ENCODE measurements at places on chromosomes 2 and 18.

DNA sequence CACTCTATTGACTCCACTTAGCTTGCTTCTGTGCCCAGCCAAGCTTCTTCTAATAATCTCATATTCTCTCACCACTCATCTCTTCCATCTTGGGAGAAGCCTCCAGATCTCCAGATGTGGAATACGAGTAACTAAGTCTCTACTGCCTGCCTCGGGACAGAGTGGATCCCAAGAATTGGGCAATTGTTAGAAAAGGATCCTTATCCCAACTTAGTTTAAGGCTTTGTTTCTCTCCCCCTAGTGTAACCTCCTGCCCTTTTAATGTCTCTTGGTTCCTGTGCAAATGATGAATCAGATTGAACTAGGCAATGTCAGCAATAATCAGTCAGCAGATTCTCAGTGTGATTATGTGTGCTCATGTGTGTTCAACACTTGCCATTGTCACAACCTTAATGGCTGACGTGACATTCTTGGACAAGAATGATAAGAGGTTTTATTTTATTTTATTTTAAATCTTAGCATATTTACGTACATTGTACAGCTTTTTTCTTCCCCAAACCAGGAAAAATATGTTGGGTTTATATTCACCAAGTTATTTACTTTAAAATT, 59.7 kb downstream of the MYO3B start:
- no peak for DNase-seq

DNA sequence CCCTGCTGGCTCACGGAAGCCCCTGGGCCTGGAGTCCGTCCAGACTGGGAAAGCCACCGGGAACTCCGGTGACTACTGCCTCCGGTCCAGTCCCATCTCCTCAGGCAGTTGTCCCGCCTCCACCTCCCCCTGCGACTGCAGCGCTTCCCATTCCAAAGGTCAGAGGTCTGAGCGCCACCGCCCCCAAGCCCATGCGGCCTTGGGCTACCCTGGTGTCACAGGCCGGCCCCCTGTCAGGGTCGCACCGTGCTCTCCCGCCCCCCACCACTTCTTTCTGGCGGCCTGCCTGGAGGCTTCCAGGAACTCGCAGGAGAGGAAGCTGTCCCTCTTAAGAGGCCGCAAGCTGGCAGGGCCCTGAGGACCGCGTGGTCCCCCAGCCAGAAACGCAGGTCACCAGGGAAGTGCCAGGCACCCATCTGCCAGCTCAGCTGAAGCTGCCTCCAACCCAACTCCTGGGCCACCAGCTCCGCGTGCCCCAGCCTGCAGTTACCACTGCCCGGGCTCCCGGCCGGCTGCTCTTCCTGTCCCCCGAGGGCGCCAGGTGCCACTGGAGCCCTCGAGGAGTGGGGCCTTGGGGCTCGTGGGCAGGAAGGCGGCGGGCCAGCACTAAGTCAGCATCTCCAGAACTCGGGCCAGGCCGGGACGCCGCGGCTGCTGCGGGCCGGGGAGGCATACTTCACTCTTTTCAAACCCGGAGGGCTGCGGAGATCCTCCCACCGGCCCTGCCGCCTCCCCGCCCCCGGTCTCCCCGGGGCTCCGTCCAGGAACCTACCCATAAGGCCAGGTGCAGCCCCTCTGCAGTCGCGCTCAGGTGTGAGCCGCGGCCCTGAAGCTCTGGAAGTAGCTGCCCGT, 83.3 kb upstream of the POMC start:
- peak; percentile 29 for DNase-seq

- DNase-seq: no peak
Observed at GRCh38 chr2:18156002-18156401, 277.5 kb downstream of the KCNS3 start.

GRCh38 chr2:215269397-215270117, 42.3 kb upstream of the ATIC start:
- peak; percentile 49 for DNase-seq

DNA sequence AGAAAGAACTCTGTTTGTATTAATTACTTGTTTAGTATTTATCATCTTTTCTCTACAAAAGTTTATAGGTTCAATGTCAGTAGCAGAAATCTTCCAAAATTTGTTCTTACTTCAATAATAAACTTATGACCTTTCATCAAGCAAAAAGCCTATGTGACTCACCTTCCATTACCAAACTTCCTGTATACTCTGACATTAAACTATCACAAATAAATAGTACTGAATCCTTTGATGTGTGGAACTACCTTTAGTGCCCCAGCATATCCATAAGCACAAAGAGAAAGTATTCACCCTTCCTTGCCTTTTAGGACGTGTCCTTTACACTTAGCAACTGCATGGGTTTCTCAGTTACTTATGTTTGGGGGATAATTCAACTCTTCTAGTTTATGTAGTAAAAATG, 166.0 kb downstream of the EHBP1 start:
- no peak for DNase-seq

- DNase-seq: no peak
Observed at GRCh38 chr2:158772306-158773078, 22.6 kb upstream of the DAPL1 start.

- DNase-seq: no peak
Observed at GRCh38 chr2:8357738-8358518, 323.9 kb upstream of the ID2 start.

- DNase-seq: no peak
Observed at GRCh38 chr18:25175558-25176517, 176.1 kb downstream of the ZNF521 start.

DNA sequence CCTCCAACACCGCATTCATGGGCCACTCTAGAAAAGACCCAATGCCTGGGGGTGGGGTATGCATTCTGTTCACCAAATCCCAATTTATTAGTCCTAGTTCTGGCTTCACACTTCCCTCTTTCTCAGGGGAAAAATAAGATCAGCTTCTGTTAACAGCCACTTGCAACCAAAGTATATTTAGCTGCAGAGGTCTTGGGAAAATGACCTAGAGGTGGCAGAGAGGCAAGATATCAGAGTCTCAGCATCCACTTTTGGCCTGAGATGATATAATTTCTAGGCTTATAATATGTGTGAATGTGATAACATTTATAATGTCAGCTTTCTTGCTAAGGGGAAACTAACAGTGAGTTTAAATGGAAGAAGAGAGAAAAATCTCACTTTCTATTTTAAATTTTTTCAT, 89.1 kb downstream of the ZNF385B start:
- DNase-seq: no peak

DNA sequence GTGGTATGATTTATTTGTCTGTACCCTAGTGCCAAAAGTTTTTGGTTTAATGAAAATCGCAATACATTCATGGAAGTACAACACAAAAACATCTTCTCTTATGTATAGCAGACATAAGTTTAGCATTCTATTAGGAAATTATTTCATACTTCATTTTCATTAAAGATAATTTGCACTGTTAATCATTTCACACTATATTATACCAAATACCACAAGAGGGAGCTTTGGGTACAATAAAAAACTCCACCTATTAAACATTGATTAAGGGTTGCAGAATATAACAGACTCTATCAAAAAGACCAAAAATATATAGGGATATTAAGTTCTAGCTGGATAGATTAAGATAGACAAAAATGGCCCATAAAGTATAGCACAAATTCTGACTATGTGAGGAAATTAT, 79.0 kb downstream of the SLC66A3 start:
- no peak for DNase-seq

- DNase-seq: no peak
Observed at GRCh38 chr2:179417436-179417949, 152.9 kb upstream of the SESTD1 start.

DNA sequence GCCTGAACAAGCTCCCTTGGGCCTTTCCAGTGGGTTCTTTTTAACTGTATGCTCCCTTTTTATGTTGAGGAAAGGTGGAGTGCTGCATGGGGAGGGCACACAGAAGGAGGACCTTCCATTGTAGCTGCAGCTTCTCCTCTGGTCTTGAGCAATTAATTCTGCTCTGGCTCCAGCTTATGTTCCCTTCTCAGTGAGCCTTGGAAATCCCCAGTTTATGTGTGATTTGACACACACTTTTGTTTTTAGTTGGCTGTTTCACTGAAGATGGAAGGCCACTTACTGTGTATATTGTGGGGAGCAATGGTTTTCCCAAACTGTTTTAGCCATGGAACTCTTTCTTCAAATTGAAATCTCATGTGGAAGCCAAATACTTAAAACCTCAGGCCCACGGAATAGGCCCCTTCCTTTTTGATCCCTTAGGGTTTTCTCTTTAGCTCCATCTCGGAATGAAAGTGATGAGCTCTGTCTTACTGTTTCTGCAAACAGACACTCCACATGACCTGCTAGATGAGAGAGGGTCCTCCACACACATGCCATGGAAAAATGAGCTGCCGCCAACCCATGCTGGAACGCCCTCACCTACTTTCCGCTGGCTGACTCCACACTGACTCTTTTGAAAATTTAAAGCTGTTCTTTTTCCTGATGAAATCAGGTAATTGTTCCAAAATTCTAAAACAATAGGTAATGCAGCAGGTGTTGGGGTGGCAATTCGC, 280.9 kb upstream of the SIX2 start:
- DNase-seq: no peak
